Calu3 (cell line): ENCODE measurements at places on chromosomes 3 and 15.

DNA sequence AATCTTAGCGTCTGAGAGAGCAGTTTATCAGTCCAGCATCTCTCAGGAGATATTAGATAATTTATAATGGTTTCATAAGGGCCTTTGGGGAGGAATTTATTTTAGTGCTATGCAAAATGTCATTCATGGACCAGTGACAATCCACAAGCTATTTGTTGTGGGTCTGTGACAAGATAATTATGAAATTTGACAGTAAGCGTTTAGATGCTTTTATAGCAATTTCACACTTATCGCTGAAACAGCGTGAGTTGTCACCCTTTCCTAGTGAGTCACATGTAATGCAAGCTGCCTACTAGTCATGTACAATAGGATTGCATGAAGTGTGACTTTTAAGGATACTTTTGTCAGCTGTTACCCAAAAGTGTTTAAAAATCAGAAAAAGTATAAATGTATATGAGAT, 315.6 kb upstream of the THBS1 start:
- DNase-seq = no peak
- peaks cover 2% of the 10 kb centered on the region for H3K4me1 ChIP-seq
- no peaks in the 10 kb centered on the region for H3K27me3 ChIP-seq
- H3K4me3 ChIP-seq = no peak overlapping the region
- no peaks in the 10 kb centered on the region for H3K36me3 ChIP-seq

DNA sequence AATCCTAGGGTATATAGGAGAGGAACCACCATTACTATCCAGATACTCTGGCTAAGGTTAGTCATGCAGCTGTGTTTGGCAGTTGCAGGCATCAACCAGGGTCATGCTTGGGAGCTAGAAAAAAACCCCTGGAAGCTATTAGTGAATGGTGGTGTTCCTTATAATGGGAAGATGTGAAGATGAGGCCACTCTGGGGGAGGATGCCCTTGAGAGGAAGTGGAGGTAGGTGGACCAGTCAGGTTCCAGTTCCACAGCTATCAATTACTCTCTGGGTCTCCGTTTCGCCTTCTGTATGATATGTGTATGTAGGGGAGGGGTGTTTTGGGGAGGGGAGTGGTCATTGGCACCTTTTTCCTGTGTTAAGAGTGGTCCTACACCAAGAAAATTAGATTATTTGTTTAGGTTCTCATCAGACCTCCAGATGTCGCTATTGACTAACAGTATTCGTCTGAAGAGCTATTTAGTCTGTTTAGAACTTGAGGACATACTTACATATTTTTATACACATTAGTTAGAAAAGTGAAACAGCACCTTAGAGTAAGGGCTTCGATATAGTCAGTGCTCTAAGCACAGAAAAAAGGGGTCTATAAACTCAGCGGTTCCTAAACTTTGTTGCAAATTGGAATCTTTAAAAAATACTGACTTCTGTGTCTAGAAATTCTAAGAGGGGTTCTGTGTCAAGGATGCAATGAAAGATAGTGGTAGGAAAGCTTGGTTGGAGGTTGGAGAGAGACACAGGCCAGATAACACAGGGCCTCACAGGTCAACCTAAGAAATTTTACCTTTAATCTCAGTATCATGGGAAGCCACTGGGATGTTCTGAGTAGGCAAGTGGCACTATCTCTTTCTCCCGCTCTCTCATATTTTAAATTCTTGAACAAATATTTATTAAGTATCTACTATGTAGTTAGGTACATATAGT, 9.1 kb upstream of the HPS3 start:
- peak; percentile 41 for DNase-seq
- H3K36me3 ChIP-seq = no peaks in the 10 kb centered on the region
- no peaks in the 10 kb centered on the region for H3K27me3 ChIP-seq
- H3K4me1 ChIP-seq = no peaks in the 10 kb centered on the region
- H3K4me3 ChIP-seq = no peak overlapping the region
- no peak overlapping the region for H3K27ac ChIP-seq

- no peak overlapping the region for H3K4me3 ChIP-seq
- no peaks in the 10 kb centered on the region for H3K36me3 ChIP-seq
- H3K27ac ChIP-seq = no peak overlapping the region
- DNase-seq = no peak
These were observed 30.6 kb downstream of the CRTAP start for GRCh38 chr3:33144433-33144832.

GRCh38 chr15:52153900-52154895, 37.0 kb downstream of the GNB5 start:
- H3K27me3 ChIP-seq = no peaks in the 10 kb centered on the region
- no peak for DNase-seq
- H3K36me3 ChIP-seq = peaks cover 13% of the 10 kb centered on the region
- H3K4me3 ChIP-seq = no peak overlapping the region
- no peak overlapping the region for H3K27ac ChIP-seq
- no peaks in the 10 kb centered on the region for H3K4me1 ChIP-seq

DNA sequence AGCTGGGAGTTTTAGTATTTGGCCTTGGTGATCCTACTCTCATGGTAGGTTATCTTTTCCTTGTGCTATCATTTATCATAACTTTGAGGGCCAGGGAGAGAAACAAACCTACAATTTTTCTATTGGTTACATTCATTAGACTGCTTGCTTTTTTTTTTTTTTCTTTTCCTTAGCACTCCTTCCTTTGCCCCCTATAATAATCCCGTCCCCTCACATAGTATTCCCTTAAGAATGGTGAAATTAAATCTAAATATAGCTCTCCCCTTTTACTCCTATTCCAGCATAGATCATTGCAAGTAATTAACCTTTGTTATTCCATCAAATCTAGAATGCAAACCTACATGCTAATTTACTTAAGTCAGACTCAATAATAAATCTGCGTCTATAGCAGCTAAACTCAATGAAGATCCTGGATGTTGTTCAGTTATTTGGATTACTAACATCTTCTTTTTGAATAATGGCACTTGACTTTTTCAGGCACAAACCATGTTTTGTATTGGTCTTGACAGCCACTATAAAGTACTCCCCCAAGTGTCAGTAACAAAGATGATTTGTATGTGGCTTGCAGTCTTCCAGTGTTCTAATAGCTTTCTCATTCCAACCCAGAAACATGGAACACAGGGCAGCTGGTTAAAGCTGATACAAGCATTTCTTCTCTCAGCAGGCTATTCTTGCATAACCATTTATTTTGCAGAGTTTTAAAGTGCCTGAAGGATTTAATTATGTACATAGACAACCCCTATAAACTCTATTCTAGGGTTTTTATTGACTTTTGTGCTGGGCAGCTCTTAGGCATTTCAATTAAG, 420.6 kb downstream of the MECOM start:
- no peak for DNase-seq
- peaks cover 11% of the 10 kb centered on the region for H3K36me3 ChIP-seq
- H3K4me3 ChIP-seq = peak overlapping the region; percentile 78
- H3K4me1 ChIP-seq = peaks cover 52% of the 10 kb centered on the region
- H3K27me3 ChIP-seq = no peaks in the 10 kb centered on the region

- no peaks in the 10 kb centered on the region for H3K27me3 ChIP-seq
- DNase-seq = no peak
- H3K27ac ChIP-seq = no peak overlapping the region
- peaks cover 4% of the 10 kb centered on the region for H3K36me3 ChIP-seq
- no peak overlapping the region for H3K4me3 ChIP-seq
- peaks cover 1% of the 10 kb centered on the region for H3K4me1 ChIP-seq
These were observed 34.4 kb downstream of the RYK start for GRCh38 chr3:134216191-134216764.

- H3K4me1 ChIP-seq = peaks cover 41% of the 10 kb centered on the region
- H3K36me3 ChIP-seq = no peaks in the 10 kb centered on the region
- peak; percentile 82 for DNase-seq
- H3K27ac ChIP-seq = peak overlapping the region; percentile 89
These were observed 308.4 kb downstream of the RPLP1 start for GRCh38 chr15:69760890-69761568.

GRCh38 chr3:184381261-184382224, 1.7 kb downstream of the CHRD start:
- H3K36me3 ChIP-seq = no peaks in the 10 kb centered on the region
- DNase-seq = peak; percentile 25
- H3K27ac ChIP-seq = no peak overlapping the region
- H3K4me1 ChIP-seq = no peaks in the 10 kb centered on the region

DNA sequence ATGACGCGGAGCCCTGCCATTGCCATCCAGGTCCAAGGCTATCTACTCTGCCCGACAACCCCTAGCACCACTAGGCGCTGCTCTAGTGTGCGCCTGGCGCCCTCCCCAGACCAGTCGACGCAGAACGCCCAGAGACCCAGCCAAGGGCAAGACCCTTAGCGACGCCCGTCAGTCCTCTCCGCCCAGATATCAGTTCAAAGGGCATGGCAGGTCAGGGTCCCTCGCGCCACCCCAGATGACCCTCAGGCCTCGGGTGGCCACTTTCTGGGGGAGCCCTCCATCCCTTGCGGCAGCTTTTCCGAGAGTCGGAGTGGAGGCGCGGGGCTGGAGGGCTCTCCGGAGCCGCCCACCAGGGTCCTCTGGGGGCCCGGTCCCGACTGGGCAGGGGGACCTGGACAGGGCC, 371 bp upstream of the CLSTN2 start:
- H3K27ac ChIP-seq = no peak overlapping the region
- H3K36me3 ChIP-seq = no peaks in the 10 kb centered on the region
- H3K27me3 ChIP-seq = peaks cover 75% of the 10 kb centered on the region
- peaks cover 12% of the 10 kb centered on the region for H3K4me1 ChIP-seq
- no peak for DNase-seq

GRCh38 chr3:24145981-24146822, 201.1 kb downstream of the NR1D2 start:
- peak overlapping the region; percentile 50 for H3K27ac ChIP-seq
- H3K4me3 ChIP-seq = no peak overlapping the region
- no peaks in the 10 kb centered on the region for H3K36me3 ChIP-seq
- H3K27me3 ChIP-seq = no peaks in the 10 kb centered on the region
- no peak for DNase-seq

- H3K27me3 ChIP-seq = no peaks in the 10 kb centered on the region
- DNase-seq = no peak
- peaks cover 10% of the 10 kb centered on the region for H3K4me1 ChIP-seq
- no peak overlapping the region for H3K4me3 ChIP-seq
These were observed 233.4 kb downstream of the ADAMTS17 start for GRCh38 chr15:100108346-100108745.
